Activated CD4-positive, alpha-beta T cell treated with anti-CD3 and anti-CD28 coated beads for 24 hours (primary cell): ENCODE measurements at places on chromosomes 2 and 18.

DNA sequence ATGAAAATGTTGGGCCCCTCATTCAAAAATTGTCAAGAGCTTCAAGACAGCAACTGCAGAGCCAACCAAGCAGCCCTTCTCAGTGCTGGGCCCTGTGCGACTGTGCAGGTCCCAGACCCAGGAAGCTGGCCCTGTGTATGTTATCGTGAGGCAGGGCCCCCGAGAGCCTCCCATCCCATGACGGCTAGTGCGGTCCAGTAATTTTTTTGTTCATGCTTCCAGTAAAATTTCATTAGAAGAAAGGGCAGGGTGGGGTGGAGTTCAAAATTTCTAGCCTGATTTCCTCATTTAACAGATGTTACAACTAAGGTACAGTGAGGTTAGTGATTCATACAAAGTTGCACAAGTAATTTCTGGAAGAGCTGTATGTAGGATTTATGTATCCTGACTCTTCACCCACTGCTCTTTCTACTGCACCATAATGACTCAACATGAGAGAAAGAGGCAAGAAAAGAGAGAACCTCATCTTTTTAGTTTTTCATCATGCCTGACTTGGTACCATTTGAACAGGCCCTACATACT is 105.5 kb downstream of the ZEB2 start:
- no peak for DNase-seq

DNA sequence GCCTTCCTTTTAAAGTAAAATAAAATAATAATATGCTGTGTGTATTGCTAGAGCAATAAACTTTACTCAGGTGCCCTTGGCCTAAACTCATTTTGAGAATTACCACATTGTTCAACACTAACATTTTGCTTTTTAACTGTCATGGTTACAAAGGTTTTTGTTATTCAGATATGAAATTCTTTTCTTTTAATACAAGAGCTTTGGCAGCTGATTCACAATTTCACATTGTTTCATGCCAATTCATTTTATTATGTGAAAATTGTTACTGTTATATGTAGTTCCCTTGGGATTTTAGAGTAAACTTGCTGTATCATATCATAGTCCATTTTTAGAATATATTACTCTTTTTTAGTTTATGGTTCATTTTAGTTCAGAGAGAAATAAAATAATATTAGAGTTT is 65.8 kb upstream of the ZNF804A start:
- no peak for DNase-seq

- DNase-seq, result no peak
These were observed 116.9 kb downstream of the RND3 start for GRCh38 chr2:150370561-150370960.

DNA sequence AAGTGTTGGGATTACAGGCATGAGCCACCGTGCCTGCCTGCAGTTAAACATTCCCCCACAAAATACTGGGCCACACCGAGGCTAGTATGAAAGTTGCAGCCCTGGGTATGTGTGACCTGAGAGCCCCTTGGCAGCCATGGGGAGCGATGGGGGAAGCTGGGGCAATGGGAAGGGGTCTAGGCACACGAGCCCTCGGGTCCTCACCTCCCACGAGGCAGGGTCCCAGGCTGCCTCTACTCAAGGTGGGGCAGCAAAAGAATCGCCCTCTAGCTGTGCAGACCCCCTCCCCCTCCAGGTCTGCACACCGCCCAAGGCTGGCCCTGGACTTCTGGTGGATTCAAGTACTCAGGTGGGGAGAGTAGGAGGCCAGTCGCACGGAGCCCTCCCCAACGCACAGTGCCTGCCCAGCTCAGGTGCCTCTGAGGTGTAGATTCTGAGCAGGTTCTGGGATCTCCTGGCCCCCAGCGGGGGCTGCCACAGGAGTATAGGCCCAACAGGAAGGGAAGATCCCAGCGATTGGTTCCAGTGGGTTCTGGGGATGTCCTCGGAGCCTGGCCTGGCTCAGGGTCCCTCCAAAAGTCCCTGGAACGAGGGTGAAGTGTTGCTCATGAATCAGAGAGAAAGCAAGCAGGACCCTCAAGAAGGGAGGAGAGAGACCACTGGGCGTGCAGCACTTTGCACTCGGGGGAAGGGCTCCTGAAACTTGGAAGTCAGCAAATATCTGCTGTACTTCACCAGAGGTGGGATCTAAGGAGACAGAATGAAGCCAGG is 2.6 kb downstream of the GPR35 start:
- no peak for DNase-seq

GRCh38 chr2:85771486-85771885 is 17.7 kb downstream of the ATOH8 start:
- no peak for DNase-seq

DNA sequence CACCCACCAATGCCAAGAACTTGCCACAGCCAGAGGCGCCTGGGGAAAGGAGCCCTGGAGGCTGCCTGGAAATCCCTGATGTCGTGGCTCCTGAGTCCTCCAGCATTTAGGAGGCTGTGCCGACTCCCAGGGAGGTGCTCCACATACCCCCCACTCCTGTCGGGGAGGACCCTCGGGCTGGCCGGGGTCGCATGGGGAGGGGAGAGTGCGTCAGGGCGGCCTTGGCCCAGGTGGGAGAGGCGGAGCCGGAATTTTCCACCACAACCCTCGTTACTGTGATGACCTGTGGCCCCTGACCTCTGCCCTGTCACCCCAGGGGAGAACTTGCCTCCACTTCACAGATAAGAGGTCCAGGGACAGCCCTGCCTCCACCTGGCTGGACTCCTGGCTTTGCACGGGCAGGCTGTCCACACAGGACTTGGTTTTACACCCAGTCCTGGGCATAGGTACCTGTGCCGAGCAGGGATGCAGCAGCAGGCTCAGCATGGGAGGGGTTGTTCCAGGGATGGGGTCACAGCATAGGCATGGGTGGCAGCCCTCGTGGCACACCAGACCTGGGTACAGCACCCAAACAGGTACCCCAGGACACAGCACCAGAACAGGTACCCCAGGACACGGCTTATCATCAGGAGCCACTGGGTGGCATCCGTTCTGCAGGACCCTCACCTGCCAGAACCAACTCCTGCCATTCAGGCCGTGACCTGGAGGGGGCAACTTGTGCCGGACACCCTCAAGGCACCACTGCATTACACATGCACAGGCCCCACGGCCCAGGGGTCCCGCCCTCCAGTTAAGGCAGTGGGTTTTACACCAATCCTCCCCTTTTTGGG is 12.3 kb upstream of the AGXT start:
- DNase-seq, result no peak

DNA sequence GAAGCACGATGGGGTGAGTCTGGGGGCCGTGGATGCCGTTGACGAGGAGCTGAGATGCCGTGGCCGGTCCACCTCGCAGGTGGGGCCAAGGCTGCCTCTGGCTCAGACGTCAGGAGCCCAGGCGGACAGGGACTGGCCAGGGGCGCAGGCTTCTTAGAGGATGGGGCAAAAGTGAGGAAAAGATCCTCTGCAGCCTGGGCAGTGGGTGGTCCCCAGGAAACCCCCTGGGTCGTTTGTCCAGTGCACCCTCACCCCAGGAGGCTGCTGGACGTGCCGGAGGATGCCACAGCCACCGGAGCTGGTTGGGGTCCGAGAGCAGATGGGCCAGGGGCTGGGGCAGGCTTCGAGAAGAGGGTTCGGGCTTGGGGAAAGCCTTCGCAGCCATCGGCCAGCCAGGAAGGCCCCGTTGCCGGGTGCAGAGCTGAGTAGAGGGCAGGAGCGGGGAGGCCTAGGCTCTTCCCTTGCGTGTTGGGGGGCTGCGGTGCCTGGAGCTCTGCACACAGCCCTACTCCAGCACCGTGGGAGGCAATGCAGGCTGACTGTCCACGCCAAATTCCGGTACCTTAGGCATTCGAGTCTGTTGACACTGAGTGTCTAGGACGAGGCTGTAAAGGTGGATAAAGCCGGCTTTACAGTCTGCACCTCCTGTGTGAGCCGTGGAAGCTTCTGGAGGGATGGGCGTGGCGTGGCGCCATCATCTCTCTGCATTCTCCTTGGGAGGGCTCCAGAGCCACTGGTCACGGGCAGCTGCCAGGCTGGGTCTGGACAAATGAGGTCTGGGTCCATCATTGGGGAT is 18.8 kb downstream of the GPC1 start:
- no peak for DNase-seq

DNA sequence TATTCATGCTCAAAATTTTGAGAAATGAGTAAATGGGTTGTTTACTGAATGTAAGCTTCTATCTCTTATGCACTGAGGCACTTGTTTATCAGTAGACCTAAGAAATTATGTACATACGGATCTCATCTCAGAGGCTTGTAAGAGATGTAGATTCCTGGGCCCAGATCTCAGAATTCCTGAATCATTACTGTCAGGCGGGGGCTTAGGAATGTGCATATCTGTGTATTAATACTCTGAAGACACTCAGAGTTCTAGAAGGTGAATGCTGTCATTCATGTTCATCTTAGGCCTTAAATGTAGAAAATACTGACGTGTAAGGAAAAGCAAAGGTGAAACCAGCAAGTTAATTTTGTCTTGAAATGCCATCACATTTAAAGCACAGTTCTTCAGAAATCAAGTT is 169.6 kb downstream of the FMNL2 start:
- DNase-seq, result no peak

DNA sequence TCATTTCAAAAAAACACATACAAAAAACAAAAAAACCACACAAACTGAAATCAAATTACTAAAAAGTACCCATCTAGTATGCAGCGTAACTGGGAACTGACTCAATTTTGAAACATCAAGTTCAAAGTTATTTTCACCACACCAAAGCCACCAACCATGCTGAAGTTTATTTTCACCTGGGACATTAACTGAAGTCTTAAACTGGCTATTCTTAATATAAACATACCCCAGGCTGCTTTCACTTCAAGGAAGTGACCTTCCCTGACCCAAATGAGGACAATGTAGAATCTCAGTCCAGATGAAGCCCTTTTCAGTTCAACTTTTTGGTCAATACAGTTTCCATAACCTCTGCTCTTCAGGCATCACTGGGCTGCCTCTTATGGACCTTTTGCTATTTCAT is 84.6 kb downstream of the PIGN start:
- no peak for DNase-seq

DNA sequence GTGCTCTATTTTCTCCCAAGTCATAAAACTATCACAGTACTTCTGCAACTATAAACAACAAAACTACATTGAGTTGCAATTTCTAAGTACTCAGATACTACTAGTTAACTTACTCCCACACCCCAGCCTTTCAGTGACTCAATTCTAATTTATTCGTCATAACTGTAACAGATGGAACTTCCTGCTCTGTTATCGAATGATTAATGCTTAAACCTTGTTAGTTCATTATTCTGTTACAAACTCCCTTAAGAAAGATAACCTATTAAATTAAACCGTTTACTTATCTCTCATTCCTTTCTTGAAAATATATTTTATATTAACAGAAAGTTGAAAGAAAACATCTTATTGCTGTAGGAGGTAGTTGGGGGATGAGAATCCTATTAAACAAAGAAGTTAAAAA is 17.0 kb downstream of the TNFAIP6 start:
- no peak for DNase-seq

DNA sequence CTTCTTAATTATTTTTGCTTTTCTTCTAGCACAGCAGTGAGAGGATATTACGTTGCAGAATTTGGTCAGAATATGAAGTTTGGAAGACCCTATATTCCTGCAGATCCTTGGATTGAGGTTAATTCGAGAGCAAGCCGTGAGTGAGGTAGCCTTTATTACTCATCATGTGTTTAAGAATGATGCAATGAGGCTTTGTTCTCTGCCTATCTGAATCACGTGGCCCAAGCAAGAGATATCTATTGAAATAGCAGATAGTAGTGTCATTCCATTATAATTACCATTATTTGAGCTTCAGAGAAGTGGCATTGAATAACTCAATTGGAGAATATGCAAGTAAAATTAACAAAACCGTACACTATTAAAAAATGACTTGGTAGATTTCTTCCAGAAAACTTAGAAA is 641.1 kb downstream of the TMEM182 start:
- no peak for DNase-seq

DNA sequence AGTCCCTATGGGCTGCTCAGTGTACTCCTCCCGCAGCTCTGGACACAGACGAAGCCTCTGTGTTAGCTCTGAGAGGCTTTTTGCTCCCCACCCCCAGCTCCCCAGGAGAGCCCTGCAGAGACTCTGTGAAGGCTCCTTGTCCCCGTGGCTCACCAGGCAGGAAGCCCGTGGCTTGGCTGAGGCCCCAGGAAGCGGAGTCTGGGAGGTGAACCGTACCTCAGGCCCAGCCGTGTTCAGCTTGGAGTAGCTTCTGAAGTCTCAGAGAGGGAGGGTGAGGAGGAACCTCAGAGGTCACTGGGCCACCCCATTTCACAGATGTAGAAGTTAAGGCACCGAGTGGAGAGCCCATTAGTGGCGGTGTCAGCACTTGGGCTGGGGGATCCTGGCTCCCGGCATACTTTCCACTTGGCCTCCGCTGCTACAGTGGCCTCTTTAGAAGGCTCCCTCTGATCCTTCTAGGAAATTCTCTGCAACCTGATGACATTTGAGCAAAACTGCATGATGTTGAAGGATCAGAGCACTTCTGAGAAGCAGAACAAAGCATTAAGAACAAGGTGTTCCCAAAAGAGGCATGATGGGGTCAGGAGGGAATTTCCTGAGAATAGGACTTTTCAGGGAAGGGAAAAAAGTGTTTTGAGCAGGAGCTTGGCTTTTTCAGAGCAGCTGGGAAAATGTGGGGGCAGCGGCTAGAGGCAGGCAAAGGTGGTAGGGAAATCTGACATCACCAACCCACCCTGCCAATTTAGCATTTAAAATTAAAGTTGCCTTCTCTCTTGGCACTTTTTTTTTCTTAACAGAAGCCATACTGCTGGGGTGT is 79.1 kb downstream of the MCFD2 start:
- no peak for DNase-seq

- DNase-seq, result no peak
These were observed 18.9 kb upstream of the DPP4 start for GRCh38 chr2:162092658-162093556.

DNA sequence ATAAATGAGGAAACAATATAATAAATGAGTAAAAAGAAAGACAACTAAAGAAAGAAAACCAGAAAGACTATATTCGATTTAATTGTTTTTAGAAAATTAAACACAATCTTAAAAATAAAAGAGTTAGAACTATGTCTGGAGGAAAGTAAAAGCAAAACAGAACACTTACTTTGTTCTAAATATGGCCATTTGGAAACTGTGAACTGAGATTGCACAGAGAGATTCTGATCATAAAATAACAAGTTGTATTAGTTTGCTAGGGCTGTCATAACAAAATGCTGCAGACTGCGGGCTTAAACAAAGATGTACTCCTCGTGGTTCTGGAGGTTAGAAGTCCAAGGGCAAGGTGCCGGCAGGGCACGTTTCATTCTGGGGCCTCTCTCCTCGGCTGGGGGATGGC is 128.1 kb upstream of the AQP4 start:
- no peak for DNase-seq

- DNase-seq, result peak; percentile 70
These were observed 18.6 kb upstream of the COL6A3 start for GRCh38 chr2:237432484-237433092.

GRCh38 chr2:62792408-62792807 is 86.9 kb downstream of the EHBP1 start:
- no peak for DNase-seq

DNA sequence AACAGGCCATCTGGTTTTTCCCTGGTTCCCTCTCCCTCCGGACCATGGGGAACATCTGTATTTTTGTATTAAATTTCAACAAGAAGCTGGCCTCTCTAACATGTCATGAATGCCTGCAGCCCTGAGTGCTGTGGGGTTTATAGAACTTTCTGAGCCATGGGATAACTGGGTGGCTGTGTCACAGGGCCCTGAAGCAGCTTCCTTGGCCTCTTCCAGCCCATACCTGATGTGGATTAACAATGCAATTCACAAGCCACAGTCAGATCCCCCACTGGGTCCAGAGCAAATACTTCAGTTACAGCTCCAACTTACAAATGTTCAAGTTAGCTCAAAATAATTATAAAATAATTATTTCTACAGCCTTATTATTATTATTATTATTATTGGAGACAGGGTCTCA is 307.8 kb upstream of the CELF4 start:
- DNase-seq, result no peak

- no peak for DNase-seq
These were observed 4.5 kb downstream of the SLC19A3 start for GRCh38 chr2:227713291-227713690.
